ENCODE measurements at places on chromosomes 2 and 18.

DNA sequence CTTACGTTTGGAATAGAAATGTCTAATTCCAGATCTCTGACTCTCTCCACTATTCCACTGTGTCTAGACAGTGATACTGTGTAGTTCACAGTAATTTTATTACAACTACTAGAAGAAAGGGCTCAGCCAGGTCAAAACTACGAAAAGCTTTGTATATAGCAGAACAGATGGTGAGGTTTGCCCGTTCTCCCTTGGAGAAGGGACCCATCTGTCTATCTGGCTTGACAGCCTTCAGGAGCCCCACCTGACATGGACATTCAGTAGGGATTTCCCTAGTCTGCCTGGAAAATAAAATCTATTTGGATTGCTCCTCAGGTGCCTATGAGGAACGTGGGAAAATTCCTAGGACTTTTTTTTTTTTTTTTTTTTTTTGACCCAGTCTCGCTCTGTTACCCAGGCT lies 435.4 kb downstream of the NRXN1 start:
- DNase-seq, result no peak

DNA sequence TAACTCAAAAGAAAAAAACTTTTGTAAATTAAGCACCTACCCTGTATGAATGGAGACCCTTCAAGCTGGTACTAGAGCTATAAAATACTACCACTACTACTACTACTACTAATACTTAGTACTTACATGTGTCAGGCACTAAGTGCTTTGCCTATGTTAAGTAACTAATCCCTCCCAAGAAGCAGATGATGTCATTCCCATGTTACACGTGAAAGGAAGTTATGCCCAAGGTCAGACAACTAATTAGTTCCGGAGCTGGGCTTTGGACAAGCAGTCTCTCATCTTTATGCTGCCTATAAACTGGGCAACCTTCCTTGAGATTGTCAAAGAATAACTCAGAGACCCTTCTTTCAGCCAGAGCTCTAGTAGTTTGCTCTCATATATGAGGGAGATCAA lies 13.9 kb upstream of the ATP6V1B1 start:
- DNase-seq, result no peak

DNA sequence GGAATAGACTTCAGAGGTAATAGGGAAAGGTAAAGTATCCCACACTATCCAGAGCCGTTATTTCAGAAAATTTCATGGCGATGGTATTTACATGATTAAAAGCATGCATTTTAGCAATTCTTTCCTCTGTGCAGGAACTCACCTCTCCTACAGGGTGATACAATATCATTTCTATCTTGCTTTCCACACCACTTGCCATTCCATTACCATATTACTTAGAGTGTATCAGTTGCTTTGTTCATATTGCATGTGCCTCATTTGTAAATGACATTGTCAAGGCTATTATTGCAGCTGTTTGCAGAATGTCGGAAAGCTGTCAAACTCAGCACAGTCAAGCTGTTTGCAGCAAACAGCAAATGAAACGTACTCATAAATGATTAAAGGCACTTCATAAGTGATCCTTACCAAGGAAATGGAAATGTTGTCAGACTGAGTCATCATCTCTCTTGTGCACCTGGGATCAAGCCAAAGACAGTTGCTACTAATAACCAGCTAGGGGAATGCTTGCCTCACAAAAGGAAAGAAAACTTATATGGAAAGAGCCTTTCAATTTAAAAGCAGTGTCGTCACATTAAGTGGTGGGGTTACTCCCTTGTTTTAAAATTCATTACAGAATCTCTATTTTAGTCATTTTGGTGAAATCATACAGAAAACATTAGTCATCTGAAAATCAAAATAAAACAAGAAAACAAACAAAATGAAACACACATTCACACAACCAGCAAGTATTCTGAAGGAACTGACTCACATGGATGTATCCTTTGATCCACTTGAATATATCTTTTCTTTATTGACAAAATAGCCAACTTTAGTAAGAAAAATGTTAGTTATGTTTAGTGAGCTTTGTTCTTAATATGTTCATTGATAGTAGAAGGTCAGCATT lies 1064.1 kb upstream of the CNTNAP5 start:
- DNase-seq, result no peak

GRCh38 chr2:38065502-38066135 lies 10.3 kb downstream of the CYP1B1 start:
- no peak for DNase-seq

DNA sequence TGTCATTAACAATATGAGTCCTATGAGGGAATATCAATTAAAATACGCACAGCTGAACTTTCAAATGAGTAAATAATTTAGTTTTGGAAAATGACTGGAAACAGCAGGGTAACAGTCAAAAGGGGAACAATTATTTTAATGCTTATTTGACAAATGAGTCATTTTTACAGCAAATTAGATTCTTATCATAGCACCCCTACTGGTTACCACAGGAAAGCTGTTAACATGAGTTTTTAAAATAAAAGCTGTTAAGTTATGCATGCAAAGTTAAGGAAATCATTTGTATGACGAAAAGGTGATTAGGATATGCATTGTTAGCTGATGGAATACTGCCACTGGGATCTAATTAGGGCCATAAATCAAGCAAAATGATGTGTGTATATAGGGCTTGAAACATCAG lies 435.1 kb upstream of the MEIS1 start:
- DNase-seq, result no peak
